ENCODE measurements at places on chromosomes 11 and 22.
A peak's percentile ranks its signal among the peaks of the same experiment; 100 is the strongest.

DNA sequence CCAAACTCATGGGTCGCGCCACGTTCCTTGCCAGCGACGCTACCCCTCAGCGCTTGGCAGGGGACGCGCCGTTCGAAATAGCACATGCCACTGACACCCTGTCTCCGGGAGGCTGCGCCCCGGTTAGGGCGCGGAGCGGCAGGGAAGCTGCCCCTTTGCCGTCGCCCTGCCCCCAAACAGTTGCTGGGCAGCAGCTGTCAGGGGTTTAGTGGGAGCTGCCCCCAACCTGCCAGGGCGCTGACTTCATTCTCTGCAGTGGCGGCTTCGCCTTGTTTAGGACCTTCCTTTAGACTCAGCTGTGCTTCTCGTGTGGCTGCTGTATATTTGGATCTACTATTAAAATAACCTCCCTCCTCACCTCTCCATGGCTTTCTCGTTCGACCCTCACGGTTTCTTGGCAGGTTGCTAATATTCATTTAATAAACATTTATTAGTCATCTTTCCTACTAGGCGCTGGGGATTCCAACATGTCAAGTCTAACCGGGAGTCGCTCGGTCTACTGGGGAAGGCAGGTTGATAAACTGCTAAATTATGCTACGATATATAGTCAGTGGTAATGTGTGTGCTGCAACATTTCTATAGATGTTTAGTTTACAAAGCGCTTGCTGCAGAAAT is 782 bp downstream of the TMEM109 start:
- DNase-seq: peak; percentile 37

- no peak for DNase-seq
Observed at GRCh38 chr22:17882162-17882561, 107.9 kb upstream of the BID start.

- DNase-seq: peak; percentile 44
Observed at GRCh38 chr22:40243891-40244290, 66.2 kb downstream of the TNRC6B start.

- no peak for DNase-seq
Observed at GRCh38 chr11:125743681-125744080, 2.4 kb upstream of the PATE1 start.

GRCh38 chr22:33299245-33299956 is 241.2 kb upstream of the SYN3 start:
- DNase-seq: no peak

- DNase-seq: no peak
Observed at GRCh38 chr11:30585125-30585891, 845 bp downstream of the MPPED2 start.

GRCh38 chr22:41642331-41643110 is 21.4 kb downstream of the XRCC6 start:
- DNase-seq: no peak

- no peak for DNase-seq
Observed at GRCh38 chr22:22023581-22024137, 41.1 kb upstream of the TOP3B start.

DNA sequence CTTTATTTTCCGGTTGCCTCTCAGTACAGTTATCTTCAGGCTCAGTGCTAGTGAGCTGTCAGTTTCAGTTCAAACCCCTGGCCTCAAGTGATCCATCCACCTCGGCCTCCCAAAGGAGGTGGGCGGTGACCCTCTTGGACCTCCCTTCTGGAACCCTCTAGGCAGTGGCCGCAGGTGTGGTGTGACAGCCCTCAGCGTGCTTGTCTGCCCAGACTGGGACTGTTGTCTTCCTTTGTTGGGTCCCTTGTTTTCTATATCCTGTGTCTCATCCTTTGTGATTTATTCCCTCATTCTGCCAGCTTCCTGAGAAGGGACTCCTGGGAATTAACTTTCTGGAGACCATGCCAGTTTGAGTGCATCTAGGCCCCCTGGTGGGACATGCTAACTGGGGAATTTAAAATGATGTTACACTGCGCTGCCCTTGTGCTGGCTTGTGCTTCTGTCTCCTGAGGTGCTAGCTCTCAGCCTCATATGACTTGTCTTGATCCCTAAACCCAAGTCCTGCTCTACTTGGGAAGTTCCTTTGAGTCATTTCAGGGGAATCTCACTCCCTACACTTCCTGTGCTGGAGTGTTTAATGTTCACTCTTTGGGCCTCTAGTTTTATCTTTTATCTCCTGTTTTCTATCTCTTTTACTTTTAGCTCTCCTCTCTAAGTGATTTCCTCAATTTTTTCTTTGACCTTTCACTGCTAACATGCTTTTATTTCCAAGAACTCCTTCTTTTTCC is 19.4 kb downstream of the MED15 start:
- no peak for DNase-seq

DNA sequence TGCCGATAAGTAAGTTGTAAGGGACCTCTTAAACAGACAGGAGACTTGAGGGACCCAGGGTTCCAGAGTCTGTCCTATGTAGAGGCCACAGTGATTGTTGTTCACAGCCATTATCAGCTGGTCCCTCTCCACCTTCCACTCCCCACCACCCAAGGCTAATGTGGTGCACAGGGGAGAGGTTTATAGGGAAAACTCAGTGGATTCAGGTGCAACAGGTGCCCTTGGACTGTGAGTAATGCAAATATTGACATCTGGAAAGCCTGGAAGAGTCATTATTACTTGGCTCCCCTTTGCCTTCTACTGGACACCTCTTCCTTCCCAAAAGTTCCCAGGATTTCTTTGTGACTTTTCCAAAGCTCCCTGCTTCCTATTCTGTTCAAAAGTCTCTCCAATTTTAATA is 441.1 kb upstream of the CCDC90B start:
- DNase-seq: no peak

DNA sequence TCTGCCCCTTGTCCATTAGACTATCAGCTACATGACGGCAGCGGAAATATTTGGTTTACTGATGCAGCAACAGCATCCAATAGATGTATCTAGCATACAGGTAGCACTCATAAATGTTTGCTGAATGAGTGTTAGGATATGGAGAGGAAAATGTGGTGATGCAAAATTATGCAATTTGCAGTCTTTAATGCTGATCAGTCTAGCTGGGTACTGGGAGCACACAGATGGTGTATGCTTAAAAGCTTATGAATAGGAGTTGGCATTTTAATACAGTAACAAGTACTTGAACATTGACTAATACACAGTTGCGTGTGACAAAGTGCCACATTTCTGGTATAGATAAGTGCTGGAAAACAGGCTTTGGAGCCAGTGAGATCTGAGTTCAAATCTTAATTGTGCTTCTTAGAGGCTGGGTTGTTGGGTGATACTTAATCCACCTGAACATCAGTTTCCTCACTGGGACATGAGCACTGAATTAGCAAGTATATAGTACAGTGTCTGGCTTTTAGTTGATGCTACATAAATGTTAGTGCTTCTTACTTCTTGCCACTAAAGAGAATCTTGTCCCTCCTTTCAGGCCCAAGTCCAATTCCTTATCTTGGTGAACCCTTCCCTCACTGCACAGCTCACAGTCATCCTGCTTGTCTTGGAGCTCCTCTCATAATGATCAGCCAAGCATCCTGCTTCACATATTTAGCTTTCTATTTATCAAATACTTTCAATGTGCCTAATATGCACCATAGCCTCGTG is 99.6 kb downstream of the TIMP3 start:
- no peak for DNase-seq

DNA sequence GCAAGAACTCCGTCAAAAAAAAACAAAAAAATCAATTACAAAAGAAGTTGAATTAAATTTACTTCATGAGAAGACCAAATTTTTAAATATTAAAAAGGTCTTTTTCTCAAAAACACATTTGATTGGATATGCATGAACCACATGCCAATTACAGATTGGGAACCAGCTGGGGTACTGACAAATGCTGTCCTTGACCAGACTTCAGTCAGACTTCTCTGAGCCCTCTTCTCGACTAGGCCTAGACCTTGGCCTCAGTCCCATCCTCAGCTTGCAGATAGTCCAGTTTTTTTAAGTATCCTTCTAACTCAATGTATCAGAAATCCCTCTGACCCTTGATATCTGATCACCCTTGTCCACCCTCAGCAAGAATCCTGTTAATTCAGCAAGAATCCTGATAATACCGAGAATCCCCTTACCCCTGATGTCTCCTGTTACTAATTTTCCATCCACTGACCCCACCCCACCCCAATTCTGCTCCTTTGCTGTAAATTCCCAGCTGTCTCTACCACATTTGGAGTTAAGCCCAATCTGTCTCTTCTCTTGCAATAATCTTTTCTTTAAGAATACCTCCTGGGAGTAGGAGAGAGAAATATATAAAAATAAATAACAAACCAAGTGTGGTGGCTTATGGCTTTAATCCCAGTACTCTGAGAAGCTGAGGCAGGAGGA is 30.9 kb downstream of the OR4D9 start:
- no peak for DNase-seq

DNA sequence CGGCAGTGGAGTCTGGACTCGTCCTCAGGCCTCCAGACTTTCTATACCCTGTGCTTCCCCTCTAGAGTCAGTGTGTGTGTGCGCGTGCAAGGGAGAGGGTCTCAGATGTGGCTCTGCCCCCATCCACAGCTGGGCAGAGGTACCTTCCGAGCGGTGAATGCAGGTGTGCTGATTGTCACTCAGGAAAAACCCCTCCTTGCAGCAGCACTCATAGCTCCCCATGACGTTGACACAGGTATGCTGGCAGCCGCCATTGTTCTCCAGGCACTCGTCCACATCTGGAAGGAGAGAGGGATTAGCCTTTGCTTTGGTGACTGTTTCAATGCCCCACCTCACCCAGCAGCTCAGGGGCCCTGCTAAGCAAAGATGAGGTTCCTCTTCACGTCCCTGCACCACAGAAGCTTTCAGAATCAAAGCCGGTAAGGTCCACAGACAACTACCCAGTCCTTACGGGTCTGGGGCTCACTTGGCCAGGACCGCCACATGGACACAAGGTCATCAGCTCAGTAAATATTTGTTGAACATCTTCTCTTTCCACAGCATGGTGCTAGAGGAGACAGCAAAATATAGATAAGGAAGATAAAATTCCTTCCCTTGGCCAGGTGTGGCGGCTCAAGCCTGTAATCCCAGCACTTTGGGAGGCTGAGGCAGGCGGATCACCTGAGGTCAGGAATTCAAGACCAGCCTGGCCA is 16.9 kb downstream of the SCUBE2 start:
- DNase-seq: no peak

GRCh38 chr22:36578619-36579018 is 49.7 kb upstream of the EIF3D start:
- no peak for DNase-seq

- no peak for DNase-seq
Observed at GRCh38 chr11:67507242-67507863, 609 bp downstream of the CDK2AP2 start.

DNA sequence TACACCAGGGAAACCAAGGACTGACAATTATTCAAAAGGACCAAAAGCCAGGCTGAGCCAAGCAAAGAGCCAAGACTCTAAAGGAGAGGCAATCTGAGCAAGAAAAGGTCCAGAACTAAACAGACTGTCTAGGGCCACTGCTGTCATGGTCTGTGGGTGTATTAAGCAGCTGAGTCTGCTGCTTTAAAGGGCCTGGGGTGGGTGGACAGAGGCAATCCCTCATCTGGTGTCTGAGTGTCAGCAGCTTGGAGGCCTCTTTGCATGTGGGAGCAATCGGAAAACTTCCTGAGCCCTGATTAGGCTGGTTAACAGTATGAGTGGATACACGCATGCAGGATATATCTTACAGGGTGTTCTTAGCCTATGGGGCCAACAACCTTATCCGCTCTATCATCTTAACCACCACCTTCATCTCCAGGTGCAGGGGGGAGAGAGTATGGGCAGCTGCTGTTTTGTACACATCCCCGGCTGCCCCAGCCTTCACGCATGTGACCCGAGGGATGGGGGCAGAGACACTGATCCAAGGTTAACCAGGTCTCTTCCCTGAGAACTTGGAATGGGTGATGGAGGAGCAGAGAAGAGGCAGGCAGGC is 67.5 kb upstream of the TIMP3 start:
- no peak for DNase-seq

GRCh38 chr11:9821008-9821752 is 157.3 kb downstream of the SWAP70 start:
- no peak for DNase-seq

- DNase-seq: no peak
Observed at GRCh38 chr11:86449993-86450629, 75.4 kb downstream of the CCDC81 start.

DNA sequence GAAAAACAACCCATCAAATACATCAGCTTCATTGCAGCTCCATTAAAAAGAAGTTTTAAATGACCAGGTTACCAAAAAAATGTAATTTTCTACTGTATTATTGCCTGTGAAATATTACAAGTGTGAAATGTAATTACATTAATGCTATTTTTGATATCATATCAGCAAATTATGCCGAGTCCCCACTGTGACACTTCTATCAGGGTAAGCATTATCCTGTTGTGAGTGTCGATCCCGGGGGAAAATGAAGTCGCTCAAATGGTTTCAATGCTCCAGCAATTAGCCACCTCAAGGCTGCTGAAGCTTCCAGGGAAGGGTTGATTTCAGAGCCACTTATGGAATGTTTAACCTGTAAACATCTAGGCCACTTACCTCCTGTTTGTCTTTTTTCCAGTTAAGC is 70.4 kb downstream of the RCN1 start:
- DNase-seq: no peak

GRCh38 chr22:49129736-49130135 is 697.9 kb downstream of the BRD1 start:
- no peak for DNase-seq

DNA sequence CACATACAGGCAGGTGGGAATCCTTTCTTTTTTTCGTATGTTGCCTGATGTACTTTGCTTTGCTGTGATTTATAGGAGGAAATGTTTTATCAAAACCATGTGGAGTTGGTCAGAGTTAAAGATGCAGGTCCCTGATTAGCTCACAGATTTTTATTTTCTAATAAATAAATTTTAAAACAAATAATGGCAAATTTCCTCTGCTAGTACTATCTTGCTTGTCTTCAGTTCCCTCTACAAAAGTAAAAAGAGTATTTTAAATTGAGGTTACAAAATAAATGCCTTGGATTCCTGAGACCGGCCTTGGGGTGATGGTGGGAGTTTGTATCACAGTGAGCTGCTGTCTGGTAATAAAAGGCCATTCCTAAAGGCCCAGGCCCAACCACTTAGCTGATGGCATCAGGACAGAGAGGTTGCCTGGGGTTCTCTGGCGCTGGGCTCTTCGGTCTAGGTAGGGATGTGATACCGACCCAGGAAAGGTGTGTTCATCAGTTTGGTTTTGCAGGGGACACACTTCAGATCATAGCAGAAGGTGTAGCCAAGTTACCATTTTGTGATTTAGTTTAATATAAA is 129.0 kb downstream of the TBC1D22A start:
- no peak for DNase-seq

DNA sequence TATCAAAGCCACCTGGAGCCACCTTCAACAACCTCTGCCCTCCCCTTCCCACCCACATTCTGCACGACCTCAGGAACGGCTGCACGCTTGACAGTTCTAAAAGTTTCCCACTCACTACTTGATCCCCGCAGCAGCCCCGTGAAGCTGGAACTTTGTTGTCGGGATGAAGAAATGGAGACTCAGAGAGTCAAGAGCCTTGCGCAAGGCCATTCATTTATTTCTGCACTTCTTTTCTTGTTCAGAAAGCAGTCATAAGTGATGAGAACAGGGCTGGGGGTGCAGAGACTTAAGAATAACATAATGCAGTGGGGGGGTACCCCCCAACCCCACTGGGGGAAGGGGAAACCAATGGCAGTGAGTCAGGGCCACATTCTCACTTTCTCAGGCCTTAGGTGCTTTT is 2.2 kb upstream of the ZFTA start:
- DNase-seq: no peak

GRCh38 chr11:126949066-126949891 is 51.3 kb downstream of the KIRREL3 start:
- DNase-seq: no peak

- DNase-seq: no peak
Observed at GRCh38 chr22:22930571-22931556, 43.2 kb downstream of the IGLL5 start.

GRCh38 chr11:115759622-115760460 is 255.6 kb upstream of the CADM1 start:
- no peak for DNase-seq
